ENCODE measurements at places on chromosomes 1 and 21.

- no peak for DNase-seq
Measured at GRCh38 chr1:7703321-7704213, 67.5 kb upstream of the VAMP3 start.

DNA sequence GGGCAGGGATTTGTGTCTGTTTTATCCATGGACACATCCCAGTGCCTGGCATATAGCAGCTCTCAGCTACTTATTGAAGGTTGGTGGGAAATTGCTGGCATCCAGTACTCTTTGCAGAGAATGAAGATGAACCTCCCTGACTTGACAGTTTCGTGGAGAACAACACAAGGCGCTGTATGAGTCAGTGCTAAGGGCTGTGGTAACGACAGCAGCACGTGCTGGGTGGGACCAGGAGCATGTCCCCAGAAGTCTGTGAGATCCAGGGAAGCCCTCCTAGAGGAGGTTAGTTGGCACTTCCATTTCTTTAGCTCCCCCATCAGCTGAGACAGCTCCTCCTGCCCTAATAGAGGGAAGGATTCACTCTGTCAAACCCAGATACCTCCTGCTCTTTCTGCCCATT lies 25.9 kb upstream of the IL19 start:
- DNase-seq, result no peak

GRCh38 chr1:160177667-160178066 lies 12.7 kb upstream of the CASQ1 start:
- DNase-seq, result no peak

- DNase-seq, result no peak
Measured at GRCh38 chr1:243748706-243749283, 101.2 kb downstream of the AKT3 start.

DNA sequence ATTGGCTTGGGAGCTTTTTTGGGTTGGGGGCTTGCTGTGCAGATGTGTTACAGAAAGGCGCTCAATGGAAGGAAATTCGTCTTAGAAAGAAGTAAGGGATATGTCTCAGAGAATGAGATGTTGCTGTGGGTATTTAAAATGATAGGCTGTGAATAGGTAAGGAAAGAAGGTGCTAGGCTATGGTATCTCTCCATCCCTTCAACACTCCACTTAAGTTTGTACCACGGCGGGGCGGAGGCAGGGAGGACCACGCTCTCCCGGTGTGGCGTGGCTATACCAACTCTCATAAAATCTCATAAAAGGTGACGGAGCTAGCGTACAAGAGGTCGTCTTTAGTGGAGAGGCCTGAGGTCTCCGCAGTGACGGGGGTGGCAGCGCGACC lies 305 bp upstream of the RPS6KC1 start:
- DNase-seq, result no peak

- DNase-seq, result no peak
Measured at GRCh38 chr1:111470596-111470995, 3.2 kb upstream of the C1orf162 start.

DNA sequence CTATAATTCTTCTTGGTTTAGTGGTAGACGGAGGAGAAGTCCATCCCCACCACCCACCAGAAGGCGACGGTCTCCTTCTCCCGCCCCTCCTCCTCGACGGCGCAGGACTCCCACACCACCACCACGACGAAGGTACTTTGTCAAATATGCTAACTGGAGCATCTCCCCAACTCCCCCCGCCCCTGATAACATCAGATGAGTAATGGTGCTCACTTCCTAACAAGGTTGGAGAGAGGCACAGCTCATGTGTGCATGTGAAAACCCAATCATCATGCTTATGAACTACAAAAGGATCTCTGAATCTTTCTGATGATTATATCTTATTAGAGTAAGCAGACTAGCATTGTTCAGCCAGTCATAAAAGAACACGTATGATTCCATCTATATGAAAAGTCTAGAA lies 23.7 kb downstream of the SRRM1 start:
- no peak for DNase-seq

DNA sequence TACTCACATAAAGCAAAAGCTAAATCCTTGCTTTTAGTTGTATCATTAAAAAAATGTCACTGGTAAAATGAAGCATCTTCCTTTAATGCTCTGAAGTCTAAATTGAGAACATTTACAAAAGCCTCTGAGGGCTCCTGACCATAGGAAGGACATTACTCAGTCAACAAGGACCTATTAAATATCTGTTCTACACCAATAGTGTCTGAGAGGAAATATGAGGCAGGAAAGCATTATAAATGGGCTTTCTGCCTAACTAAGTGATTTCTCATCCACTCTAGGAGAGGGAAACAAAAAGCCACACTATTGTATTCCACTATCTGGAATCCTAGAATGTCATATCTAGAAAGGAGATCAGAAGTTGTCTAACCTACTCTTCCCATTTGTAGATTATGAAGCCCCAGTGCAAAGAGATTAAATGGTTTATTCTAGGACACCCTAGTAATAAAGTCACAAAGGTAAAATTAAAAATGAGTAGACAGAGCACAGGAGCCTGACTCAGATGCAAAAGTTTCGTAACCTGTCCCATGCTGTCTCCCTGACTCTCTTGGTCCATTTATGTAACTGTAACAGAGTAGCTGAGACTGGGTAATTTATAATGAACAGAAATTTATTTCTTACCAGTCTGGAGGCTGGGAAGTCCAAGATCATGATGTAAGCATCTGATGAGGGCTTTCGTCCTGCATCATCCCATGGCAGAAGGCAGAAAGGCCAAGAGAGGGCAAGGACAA lies 17.6 kb downstream of the RGS1 start:
- no peak for DNase-seq
